ENCODE measurements at places on chromosomes 4 and X.

DNA sequence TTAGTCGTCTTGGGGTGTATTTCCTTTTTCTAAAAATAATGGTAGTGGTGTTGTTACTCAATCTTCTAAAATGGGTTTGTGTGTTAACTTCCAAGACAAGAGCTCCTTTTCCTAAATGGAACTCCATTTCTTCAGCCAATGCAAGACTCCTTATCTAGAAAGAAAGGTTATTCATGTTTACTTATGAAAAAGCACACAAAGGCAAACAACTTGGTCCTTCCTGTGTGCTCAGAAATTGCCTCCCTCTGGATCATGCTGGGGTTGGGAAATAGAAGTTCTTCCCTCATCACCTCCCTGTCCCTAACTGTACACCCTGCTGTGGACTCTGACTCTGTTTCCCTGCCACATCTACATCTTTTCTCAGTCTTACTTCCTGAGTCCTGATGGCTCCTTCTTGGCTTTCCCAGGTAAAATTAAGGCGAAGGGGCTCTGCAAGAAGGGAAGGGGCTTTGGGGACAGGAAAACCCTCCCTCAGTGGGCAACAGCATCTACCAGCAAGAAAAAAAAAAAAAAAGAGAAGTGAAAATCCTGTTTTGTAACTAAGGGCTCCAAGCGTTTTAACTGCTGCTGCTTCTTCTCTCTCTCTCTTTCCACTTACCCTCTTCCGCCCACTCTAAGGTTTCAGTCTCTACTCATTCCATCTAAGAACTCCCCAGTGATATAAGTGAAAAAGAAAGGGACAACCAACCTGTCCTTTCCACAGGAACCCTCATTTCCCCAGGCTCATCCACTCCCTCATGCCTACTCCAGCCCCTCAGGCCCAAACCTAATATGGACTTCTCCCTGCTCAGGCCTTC is 19.8 kb upstream of the TASL start:
- no peak for DNase-seq

DNA sequence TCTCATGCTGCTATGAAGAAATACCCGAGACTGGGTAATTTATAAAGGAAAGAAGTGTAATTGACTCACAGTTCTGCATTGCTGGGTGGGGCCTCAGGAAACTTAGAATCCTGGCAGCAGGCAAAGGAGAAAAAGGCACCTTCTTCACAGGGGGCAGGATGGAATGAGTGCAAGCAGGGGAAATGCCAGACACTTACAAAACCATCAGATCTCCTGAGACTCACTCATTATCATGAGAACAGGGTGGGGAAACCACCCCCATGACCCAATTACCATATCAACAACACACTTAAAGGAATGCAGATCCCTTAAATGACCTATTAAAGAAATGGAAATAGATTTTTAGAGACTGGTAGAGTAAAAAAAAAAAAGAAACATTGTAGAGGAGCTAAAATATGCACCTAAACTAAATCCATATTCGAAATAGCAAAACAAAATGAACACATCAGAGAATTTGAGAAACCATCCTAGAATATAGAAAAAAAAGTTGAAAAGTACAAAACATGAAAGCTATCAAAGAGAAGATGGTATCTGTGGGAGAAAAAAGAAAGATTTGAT is 104.3 kb upstream of the UGT8 start:
- DNase-seq, result no peak

GRCh38 chr4:73600954-73601353 is 19.3 kb downstream of the RASSF6 start:
- no peak for DNase-seq

- DNase-seq, result no peak
Observed at GRCh38 chr4:4856071-4857000, 3.1 kb upstream of the MSX1 start.

DNA sequence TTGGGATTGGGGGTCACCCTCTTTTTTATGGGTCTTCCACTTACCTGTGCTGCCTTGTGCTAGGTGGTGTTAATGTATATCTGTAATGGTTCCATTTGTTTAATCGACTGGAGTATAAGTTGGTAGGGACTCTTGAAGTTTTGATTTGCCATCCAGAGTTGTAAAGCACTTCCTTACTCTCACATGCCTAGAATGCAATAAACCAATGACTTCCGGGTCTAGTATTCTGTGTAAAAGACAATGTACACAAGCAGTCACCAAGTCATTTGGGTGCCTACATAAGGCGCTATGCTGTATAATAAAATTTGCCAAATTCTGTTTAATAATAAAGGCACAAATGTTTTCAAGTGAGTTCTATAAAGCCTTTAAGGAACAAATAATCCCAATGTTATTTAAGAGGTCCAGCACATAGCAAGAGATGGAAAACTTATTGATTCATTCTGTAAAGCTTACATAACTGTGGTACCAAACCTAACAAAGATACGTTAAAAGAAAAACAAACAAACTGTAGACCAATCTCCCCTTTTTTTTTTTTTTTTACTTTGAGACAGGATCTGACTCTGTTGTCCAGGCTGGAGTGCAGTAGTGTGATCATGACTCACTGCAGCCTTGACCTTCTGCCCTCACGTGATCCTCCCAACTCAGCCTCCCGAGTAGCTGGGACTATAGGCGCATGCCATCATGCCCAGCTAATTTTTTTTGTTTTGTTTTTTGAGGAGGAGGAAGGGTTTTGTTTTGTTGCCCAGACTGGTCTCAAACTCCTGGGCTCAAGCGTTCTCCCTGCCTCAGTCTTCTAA is 41.5 kb upstream of the HPRT1 start:
- DNase-seq, result no peak

DNA sequence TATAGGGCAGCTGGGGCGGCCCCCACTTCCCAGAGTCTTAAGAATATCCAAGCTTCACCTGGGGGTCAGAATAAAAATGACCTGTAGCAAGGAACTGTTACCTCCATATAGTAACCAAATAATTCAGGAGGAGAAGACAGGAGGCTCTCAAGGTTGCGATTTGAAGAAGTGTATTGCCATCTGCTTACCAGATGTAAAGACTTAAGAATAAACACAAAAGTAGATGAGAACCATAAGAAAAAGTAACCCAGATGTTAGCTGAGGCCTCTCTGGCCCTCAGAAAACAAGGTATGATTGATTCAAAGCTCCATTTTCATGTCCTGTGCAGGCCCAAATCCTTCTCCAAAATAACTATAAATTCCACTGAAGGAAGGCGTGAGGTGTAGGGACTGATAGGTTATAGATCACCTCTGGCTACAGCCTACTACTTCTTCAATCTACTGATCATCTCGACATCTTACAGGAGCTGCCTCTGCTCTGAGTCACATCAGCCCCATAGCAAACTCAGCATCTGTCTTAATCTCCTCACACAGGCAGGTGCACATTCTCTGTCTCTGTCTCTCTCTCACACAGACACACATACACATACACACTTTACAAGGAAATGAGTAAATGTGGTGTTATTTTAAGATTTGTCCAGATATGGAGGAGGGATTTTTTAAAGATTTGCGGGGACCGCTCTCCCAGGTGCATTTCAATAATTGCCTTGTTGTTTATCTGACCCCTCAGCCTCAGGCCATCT is 193.9 kb upstream of the EDNRA start:
- no peak for DNase-seq

DNA sequence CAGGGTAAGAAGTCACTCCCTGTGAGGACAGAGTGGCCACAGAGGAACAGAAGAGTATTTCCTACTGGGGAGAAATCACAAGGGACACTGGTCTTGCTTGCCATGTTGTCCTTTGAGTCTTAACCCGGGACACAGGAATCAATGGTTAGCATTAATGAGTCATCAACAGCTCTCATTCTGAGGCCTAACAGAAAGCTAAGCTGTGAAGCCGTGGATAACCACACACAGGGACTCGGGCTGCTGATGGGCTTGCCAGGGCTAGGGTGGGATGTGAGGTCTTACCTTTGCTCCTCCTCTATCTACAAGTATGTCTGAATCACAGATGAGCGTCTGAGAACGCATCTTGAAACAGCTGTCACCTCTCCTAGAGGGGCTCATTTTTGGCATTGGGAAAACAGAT is 22.2 kb downstream of the HELT start:
- DNase-seq, result no peak

GRCh38 chr4:141346144-141346543 is 125.4 kb downstream of the ZNF330 start:
- DNase-seq, result no peak

- DNase-seq, result no peak
Observed at GRCh38 chr4:153161226-153161963, 42.8 kb upstream of the TRIM2 start.

DNA sequence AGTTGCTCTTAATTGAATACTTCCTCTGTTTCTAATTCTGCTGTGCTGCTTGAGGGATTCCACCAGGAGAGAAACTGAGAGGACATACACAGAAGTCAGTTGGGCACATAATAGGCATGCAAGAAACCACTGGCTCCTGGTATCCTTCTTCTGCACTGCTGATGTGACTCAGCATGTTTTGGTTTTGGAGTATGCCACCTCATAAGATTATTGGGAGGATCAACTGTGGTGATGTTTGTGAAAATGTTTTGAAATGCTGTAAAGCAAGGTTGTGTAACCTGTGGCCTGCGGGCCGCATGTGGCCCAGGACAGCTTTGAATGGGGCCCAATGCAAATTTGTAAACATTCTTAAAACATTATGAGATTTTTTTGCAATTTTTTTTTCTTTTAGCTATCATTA is 119.6 kb downstream of the GATB start:
- no peak for DNase-seq

GRCh38 chr4:95142932-95143331 is 385.2 kb downstream of the BMPR1B start:
- DNase-seq, result no peak

- no peak for DNase-seq
Observed at GRCh38 chrX:97117572-97117971, 233.9 kb downstream of the RPA4 start.

DNA sequence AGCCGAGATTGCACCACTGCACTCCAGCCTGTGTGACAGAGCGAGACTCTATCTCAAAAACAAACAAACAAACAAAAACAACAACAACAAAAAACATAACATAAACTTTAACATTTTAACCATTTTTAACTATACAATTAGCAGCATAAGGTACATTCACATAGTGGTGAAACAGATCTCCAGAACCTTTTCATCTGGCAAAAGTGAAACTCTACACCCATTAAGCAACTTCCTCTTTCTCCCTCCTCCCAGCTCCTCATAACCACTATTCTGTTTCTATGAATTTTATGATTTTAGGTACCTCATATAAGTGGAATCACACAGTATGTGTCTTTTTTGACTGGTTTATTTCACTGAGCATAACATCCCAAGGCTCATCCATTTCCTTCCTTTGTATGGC is 103.6 kb downstream of the FAM13A start:
- no peak for DNase-seq

DNA sequence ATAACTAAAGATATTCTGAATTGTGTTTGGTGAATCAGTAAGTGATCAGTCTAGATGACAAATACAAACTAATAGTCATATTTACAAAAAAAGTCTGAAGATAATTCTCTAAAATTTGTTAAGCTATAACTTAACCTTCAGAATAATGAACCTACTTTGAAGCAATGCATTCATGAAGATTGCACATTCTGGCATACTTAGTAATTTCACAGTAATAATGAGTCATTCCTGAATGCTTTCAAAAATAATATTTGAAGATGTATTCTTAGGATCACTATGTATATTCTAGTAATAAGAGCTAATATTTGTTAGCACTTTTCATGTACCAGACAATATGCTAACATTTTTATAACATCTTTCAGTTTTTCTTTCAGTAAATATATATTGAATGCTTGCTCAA is 756.7 kb upstream of the SLIT2 start:
- DNase-seq, result no peak

GRCh38 chr4:153421941-153422340 is 44.2 kb upstream of the TMEM131L start:
- no peak for DNase-seq

DNA sequence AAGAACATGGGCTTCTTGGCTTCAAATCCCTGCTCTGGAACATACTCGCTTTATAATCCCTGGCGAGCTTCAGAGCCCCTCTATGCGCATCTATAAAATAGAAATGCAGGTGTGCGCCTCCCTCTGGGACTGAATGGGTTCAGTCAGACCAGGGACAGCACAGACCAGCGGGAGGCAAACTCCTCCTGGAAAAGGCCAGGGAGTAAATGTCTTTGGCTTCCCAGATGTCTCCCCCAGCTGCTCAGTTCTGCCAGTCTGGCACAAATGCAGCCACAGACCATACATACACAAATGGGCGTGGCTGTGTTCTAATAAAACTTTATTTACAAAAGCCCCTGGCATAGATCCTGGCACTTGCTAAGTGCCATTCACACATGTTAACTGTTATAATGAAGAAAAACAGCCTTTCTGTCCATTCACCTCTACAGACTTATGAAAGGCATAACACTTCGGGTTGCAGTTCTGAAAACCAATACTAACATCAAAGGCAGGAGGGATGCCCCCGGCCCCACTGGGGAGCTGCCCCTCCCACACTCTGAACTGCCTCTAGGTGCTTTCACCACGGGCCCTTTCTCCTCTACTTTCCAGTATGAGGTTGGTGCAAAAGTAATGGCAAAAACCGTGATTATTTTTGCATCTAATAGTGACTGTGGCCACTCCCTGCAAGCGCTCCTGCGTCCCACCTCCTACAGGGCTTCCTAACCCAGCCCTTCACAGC is 4.6 kb downstream of the JAKMIP1 start:
- DNase-seq, result no peak

DNA sequence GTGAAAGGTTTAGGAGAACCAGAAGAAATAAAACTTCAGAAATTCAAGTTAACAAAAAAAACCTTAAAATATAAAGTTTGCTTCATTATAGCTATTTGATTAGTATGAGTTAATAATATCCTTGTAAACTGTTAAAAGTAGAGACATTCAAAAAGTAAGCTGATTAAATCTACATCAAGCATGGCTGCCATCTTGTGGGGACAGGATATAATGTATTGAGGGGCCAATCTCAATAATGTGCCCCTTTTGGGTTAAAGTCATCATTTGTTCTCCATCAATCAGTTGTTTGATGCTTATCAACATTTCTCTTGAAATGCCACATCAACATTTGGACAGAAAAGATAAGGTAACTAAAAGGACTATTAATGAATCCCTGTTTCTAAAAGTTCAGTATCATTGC is 4.6 kb upstream of the GRID2 start:
- no peak for DNase-seq

DNA sequence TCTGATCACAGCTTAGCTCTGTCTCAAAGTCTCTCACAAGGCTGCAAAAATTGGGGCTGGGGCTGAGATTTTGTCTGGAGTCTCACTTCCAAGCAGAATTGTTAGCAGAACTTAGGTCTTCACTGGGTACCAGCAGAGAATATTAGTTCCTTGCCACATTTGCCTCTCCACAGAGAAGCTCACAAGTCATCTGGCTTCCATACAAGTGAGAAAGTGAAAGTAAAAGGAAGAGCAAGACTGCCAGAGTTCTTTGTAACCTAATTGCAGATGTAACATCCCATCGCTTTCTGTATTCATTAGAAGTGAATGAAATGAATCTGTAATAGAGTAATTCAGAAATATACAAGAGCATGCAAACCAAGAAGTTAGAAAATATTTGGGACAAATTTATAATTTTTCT is 624.1 kb upstream of the GNPDA2 start:
- DNase-seq, result no peak

- no peak for DNase-seq
Observed at GRCh38 chr4:604131-604530, 21.2 kb upstream of the PDE6B start.

- no peak for DNase-seq
Observed at GRCh38 chr4:185115827-185116232, 27.2 kb upstream of the SLC25A4 start.

GRCh38 chr4:152778656-152779512 is 646 bp downstream of the TIGD4 start:
- peak; percentile 20 for DNase-seq

- no peak for DNase-seq
Observed at GRCh38 chr4:44319129-44319528, 129.5 kb downstream of the KCTD8 start.
